ENCODE measurements at places on chromosomes 4 and X.

GRCh38 chr4:104494185-104494584 lies 509 bp downstream of the CXXC4 start:
- DNase-seq = no peak

GRCh38 chrX:110318664-110318968 lies 731 bp upstream of the AMMECR1 start:
- DNase-seq = no peak

DNA sequence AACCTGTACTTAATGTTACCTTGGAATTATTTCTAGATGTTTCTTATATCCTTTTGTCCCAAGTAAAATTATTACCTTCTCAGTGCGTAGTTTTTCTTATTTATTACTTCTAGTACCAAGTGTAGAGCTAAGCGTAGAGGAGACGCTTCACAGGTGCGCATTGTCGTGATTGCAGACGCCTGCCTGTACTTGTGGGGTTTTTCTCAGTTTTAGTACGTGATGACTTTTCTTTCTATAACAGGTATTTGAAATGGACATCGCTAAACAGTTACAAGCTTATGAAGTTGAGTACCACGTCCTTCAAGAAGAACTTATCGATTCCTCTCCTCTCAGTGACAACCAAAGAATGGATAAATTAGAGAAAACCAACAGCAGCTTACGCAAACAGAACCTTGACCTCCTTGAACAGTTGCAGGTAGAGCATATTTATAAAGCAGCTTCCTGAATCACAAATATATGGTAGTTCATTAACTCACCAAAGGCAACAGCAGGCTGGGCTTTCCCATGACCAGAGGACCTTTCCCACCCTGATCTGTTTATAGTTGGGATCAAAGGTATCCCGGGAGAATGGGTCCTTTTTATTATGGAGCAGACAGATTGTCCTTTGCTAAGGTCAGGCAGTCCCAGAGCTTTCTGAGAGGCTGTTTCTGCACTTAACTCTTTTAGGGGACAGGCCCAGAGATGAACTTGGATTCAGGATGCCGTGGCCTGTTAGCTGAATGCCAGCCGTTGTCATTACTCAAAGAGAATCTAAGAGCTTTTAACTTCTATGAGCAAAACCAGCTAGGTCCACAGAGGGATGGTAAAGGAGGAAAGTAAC lies 172.9 kb downstream of the PTTG2 start:
- DNase-seq = no peak

- no peak for DNase-seq
Observed at GRCh38 chrX:13401724-13402123, 81.9 kb upstream of the ATXN3L start.

- DNase-seq = no peak
Observed at GRCh38 chrX:153557618-153558355, 40.3 kb downstream of the ATP2B3 start.

DNA sequence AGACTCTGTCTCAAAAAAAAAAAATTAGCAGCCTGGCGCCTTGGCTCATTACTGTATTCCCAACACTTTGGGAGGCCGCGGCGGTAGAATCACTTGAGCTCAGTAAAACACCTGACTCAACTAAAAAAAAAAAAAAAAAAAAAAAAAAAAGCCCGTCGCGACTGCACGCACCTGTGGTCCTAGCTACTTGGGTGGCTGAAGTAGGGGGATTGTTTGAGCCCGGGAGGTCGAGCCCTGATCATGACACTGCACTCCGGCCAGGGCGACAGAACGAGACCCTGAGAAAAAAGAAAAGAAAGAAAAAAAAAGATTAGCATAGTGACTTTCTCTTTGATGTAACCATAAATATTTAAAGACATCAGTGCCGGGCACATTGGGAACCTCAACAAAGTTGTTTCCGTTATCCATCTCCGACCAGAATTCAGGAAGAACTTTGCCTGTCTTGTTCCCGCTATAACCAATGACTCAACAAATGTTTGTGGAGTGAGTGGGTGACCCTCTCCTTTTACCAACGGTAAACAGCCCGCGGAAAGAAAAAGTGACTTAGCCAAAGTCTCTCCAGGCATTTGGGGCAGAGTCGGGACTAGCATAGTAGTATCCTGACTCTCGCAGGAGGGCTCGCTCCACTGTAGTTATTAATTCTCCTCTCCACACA lies 553 bp upstream of the MED28 start:
- DNase-seq = no peak

DNA sequence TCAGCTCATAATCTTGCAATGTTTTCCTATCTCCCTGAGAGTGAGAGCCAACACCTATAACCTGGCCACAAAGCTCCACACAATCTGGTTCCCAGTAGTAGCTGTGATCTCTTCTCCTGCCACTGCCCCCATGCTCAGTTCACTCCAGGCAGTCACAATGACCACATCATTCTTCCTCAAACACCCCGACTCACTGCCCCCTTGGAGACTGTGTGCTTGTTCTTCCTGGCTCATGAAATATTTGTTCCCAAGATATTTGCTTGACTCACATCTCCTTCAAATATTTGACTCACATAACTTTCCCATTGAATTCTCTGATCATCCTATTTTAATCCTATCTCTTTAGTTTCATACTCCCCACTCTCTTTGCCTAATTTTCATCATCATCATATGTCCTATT lies 173.7 kb downstream of the AREG start:
- DNase-seq = no peak

DNA sequence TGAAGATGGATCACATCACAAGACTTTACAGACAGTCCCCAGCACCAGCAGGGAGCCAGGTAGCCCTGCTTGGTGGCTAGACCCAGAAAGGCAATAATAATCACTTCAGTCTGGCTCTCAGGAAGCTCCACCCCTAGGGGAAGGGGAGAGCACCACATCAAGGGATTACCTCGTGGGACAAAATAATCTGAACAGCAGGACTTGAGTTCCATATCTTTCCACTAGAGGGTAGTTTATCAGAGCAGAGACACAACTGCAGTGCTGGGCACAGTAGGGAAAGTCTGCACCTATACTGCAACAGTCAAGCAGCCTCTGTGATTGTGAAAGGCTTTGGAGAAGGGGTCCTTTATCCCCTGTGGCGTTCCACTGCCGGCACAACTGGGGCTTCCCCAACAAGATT lies 547.0 kb upstream of the POU3F4 start:
- DNase-seq = no peak

DNA sequence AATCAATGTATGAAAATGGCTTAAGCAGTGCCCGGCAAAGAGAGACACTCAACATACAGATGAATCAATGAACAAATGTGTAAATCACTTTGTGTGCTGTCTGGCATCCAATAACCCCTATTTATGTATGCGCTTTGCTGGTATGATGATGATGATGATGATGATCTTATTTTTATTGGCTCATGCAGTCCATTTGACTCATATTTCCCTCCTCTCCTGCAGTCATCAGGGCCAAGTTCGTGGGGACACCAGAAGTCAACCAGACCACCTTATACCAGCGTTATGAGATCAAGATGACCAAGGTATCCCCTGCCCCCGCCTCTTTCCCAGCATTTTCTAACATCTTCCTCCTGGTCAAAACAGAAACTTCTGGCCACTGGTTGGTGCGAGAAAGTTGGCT lies 2.5 kb downstream of the TIMP1 start:
- no peak for DNase-seq
